AG04450 (cell line): ENCODE measurements at places on chromosomes 5 and 9.

DNA sequence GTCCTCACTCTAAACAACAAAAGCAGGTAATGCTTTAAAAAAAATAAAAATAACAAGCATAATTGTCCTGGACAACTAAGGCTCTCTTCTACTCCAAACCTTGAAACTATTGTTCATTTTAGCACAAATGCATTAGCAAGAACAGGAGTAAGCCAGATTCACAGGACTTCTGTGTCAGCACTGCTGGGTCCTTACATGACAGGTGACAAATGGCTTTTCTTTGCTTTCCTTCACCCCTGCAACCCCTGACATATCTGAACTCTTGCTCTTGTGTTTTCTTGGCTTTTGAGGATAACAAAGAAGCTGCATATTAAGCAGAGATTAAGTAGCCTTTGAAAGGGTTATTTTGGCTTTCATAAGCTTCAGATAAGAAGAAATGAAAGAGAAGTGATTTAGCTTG, 71.1 kb downstream of the ZNF474 start:
- DNase-seq = no peak

DNA sequence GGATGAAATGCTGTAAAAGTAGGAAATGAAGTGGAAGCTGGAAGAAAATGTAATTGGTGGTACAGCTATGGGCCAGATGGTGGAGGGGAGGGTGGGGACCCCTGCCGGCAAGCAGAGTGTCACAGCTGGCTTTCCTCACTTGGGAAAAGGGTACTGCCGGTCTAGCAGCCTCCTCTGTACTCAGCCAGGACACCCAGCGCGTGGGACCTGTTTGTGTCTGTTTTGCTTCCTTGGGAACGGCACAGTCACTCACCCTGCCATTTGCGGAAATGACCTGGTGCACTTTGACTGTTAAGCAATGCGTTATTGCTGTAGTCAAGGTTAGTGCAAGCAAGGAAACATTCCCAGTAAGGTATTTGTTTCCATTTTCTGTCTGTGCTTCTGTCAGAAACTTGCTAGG, 10.1 kb downstream of the TMEM252 start:
- no peak for DNase-seq

- no peak for DNase-seq
Measured at GRCh38 chr5:109223531-109223930, 186.2 kb downstream of the PJA2 start.

GRCh38 chr5:170451747-170452365, 52.0 kb upstream of the KCNIP1 start:
- no peak for DNase-seq

DNA sequence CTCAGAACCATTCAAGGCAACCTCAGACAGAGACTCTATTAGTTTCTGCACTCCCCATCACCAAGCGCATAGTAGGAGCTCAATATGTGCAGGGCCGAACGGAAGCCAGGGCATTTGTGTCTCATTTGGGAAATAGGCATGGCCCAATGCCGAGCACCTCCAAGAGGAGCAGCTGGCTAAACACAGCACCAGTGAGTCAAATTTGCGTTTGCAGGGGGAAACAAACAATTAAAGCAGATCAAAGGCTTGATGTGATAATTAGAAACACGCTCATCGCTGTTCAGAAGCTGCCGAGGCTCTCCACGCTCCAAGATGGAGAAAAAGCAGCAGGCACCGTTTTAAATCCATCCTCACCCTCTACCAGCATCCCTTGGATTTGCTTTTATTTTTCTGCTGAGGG, 225.3 kb downstream of the AGTPBP1 start:
- DNase-seq = no peak

DNA sequence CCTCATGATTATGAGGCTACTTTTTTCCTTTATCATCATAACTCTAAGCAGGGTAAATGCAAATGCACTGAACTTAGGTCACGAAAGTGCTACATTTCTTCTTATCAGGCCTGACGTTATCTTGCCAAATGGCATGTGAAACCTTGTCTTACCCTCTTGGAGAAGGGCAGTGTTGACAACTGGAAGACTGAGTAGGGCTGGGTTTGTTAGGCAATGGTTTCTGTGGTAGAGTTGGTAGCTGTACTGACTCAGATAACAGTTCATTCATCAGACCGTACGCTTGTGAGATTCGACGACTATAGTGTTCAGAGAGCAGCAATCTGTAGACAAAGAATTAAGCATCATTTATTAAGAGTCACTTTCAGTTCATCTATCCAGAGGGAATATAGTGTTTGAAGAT, 127.7 kb downstream of the CPLANE1 start:
- DNase-seq = no peak

GRCh38 chr5:42302186-42302585, 121.1 kb upstream of the GHR start:
- DNase-seq = no peak

- no peak for DNase-seq
Measured at GRCh38 chr5:68380078-68380477, 164.5 kb downstream of the PIK3R1 start.

DNA sequence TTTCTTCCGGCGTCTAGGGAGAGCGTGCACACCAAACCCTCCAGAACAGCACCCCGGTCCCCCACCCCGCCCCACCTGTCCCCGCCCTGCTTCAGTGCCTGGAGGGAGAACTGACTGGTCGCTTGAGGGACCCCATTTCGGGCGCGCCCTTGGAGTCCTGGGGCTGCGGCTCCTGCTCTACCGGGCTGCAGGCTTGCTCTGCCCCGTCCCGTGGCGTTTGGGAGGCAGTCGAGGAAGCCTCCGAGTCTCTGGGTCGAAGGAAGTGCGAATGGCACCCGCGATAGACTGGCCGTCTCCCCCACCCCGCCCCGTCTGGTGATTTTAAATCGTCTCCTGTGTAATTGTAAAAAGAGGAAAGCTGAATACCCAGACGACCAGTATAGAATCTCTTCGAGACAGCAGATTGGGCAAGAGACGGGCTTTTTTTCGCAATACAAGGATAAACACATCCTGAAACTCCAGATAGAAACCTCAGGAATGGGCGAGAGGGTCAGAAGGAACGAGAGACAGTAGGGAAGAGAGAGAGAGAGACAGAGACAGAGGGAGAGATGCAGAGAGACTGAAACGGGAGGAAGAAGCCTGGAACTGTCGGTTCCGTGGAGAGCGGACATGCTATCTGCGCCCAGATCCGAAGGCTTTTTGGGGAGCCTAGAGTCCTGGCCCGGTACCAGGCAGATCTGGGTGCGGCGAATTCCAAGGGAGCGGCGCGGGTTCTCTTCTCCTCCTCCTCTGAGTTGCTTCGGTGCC, 9.9 kb downstream of the PRDM6 start:
- no peak for DNase-seq

GRCh38 chr5:169331292-169331852, 30.4 kb upstream of the SLIT3 start:
- no peak for DNase-seq

DNA sequence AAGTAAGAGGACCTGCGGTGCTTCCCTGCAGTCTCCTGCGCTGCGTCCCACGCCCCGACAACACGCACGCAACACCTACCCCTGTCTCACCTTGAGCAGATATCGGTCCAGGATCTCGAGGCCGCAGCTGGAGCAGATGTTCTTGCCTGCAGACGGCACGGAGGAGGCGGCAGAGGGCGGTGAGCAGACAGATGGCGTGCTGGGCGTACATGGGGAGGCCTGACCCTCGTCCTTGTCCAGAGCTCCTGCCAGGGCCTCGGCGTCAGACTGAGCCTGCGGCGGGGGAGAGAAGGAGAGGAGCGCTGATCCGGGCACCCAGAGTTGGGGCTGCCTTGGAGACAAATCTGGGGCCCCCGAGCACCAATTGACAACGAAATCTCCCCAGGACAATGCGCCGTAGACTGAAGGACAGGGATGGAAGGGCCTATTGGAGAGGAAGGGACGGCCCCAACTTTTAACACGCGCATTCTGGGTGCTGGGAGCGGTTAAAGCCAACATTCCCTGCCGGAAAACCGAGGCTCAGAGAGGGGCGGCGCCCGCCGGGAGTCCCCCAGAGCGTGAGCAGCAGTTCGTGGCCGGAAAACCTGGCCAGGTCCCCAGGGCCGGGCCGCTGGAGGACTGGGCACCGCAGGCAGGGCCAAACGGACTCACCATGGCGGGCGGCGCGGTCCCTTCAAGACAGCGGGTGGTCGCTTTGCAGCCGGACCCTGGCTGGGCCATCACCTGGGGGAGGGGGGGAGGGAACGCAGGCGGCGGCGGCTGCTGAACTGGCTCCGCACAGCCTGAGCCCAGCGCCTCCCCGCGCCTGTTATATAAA, 1.8 kb downstream of the LHX6 start:
- DNase-seq = no peak

DNA sequence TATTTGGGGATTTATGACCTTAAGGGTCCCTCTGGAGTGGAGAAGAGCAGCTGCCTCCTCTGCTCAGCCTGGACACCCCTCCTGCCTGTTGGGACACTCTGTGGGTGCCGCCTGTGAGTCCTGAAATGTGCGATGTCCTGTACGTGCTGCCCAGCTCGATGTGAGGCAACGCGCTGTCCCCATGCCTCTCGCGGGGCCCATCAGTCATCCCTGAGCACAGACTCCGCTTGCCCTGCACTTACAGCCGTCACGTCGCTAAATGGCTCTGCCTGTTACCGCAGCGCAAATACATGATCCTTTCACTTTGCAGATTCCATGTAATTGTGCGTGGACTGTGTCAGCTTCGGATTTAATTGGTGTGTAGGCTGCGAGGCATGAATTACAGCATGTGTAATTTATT, 27.1 kb downstream of the IRX4 start:
- no peak for DNase-seq

DNA sequence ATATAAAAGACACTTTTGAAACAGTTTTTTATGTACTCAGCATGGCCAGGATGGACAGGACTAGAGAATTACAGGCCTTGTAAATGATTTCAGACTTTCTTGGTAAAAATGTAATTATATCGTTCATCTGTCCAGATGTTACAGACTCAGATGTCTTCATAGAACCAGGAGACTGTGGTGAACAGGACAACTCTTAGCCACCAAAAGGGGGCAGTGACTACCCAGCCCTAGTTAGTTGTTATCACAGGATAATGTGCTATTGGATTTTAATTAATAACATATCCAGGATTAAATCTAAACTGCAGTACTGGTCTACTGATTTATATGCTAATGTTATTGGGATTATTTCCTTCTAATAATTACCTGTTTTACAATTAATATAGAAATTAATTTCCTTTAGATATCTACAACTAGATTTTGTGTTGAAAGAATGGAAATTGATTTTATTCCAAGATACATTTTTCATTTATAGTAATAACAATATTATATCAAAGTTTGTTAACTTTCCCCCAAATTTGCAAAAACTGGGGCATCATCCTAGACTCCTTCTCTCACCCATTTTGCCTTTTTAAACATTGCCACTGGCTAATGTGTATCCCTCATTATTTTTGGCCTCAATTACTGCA, 99.4 kb downstream of the MTREX start:
- peak; percentile 34 for DNase-seq

DNA sequence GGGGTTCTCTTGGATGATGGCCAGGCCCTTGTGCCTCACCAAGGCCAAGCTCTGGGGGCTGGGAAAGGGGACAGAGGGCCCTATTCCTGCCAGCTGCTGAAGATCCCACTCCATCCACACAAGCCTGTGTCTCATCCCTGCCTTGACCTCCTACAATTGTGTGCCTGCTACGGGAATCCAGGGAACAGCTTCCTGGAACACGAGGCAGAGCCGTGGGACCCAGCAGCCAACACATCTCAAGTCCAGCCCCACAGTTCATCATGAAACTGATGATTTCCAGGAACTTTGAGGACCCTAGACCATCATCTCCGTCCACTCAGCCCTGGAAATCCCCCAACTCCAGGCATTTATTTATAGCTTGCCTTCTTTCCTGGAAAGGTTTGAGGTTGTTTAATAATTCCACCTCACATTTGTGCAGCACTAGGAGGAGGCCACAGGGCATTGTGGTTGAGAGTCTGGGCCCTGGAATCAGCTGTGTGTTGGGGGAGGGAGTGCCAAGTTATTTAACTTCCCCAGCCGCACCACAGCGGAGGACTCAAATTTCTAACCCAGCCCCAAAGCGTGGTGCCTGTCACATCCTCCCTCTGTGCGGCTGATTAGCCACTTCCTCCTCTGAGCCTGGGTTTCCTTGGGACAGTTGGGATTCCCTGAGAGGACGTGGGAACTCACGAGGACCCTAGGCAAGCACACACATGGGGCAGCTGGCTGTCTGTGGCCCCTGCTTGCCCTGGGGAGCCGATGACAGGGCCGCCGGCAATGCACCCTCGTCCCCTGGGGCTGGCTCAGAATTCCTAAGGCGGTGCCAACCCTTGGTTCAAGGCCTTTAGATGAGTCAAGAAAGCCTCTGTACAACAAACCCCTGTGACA, 58.2 kb upstream of the GGTA1 start:
- DNase-seq = peak; percentile 71

DNA sequence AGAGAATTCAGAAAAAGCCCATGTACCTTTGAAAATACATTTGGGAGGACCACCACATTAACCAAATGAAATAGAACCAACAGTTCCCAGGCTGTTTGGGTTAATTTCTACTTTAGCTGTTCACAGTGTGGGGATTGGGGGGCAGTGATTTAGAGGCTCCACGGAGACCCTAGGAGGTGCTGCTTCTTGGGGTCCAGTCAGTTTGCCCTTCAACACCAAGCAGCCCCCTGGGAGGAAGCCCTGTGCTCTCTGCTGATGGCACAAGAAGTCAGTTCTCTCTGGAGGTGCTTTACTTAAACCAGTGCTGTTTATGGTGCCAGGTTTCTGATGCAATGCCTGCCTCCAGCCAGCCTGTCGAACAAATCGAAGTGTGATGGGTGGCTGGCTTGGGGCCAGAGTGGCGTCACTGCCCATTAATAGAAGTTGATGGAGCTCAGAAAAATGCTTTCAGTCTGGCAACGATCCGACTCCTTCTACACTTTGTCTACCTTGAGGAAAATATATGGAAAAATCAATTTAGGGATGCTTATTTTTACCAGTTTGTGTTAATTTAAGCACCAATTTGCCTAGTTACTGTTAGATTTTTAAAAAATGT, 134.0 kb downstream of the SNX18 start:
- no peak for DNase-seq

GRCh38 chr5:144742361-144742760, 571.7 kb downstream of the KCTD16 start:
- no peak for DNase-seq

- DNase-seq = no peak
Measured at GRCh38 chr9:87387351-87388011, 110.2 kb upstream of the DAPK1 start.

DNA sequence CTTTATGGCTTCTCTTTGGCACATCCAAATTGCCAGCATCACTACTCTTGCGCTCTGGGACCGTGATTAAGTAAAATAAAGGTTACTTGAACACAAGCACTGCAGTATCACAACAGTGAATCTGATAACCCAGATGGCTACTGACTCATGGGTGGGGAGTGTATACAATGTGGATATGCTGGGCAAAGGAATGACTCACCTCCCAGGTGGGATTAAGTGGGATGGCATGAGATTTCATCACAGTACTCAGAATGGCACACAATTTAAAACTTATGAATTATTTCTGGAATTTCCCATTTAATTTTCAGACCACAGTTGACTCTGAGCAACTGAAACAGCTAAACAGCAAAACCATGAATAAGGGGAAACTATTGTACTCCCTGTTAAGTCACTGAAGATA, 4.3 kb downstream of the GFM2 start:
- DNase-seq = peak; percentile 55

DNA sequence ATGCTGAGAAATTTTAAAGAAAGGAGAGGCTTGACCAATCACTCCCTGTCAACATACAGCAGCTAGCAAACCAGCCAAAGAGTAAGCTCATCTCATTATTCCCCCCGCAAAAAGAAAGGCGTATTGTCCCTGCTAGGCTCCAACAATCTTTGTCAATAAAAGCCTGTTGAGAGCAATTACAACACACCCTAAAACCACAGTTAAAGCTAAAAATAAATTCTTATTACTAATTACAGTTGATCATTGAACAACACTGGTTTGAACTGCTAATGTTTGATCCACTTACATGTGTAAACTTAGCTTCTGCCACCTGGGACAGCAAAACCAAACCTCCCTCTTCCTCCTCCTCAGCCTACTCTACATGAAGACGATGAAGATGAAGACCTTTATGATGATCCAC, 151.2 kb downstream of the TSSK1B start:
- no peak for DNase-seq
